Dorsolateral prefrontal cortex (tissue), 122 donors: ENCODE measurements at places on chromosomes 3 and 15. TPM values are rescaled to one million over a fixed set of nuclear protein-coding genes. Genes with fewer than 3 reads are reported as not detected.

LMOD3 gene
- total RNA-seq, result 0.36 TPM

- no peak for DNase-seq
These were observed 7.3 kb downstream of the GMNC start for GRCh38 chr3:190855151-190855550.

- no peak for DNase-seq
These were observed 370.3 kb upstream of the PLSCR5 start for GRCh38 chr3:146975476-146975875.

DNA sequence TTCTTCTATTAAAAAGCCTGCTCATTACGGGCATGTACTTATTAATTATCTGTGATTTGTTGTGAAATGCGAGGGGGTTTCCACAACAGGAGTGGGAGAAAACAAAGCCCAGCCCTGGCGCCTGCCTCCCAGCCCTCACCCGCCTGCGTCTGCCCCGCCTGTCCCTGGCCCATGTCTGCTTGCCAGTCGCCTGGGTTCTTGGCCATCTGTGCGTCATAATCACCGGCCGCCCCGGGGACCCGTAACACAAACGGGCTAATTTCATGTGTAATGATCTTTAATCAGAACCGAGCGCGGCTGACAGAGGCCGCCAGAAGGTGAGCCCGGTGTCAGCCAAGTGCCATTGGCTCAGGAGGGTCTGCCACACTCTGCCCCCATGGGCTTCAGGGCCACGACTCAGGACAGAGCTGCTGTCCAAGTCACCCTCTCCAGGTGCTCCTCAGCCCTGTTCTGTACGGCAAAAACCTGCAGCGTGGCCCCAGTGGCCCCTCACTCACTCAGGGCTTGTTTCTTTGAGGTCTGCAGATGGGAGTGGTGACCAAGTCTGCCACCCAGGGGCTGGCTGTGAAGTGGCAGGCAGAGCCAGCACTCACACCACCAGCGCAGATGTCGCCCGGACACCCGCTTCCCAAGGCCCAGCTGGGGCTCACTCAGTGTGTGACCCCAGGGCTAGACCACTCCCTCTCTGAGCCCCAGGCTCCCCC, 28.8 kb upstream of the TMEM115 start:
- no peak for DNase-seq

DNA sequence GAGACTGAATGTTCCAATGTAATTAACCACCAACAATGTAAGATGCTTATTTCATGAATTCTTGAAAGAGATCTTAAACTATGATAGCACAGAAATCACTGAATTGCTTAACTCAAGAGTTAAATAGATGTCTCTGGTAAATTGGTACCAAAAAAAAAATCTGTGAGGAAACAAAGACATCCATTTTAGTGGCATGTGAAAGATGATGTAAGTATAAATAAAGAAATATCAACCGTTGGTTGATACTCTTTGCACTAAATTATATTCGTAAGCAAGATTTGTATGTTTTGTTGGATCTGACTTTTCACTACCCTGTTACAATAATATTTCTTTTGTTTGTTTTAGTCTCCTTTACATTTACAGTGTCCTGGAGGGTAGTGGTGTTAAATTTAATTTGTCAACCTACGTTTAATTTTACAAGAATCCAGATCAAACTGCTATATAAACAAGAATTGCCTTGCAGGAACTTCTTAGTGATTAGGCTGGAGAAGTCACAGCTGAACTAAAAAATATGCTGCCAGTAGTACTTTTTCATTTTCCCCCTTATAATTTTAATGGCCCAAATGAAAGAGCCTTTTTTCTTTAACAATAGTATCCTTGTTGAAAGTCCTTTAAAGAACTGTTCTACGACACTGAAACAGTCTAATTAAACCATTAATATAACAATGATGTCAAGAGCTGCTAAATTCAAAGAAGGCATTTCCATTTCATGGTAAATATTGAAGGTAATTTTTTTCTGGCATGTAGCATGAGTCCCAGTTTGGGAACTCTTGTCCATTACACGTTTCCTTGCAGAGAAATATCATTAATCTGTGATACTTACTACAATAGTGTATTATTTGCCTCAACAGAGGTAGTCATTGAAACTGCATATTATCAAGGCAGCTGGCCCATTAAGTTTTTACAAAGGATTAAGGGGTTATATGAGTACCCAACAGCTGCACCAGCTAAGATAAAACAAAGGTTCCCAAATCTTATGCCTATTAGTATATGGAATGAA, 109.6 kb upstream of the PHLDB2 start:
- DNase-seq, result no peak

CCDC80 gene
- 10.1 TPM for total RNA-seq

RPP14 gene
- total RNA-seq, result 18.9 TPM

ITGA11 gene
- 2.5 TPM for total RNA-seq

GRCh38 chr3:180720012-180720411, 40.7 kb upstream of the CCDC39 start:
- no peak for DNase-seq

DNA sequence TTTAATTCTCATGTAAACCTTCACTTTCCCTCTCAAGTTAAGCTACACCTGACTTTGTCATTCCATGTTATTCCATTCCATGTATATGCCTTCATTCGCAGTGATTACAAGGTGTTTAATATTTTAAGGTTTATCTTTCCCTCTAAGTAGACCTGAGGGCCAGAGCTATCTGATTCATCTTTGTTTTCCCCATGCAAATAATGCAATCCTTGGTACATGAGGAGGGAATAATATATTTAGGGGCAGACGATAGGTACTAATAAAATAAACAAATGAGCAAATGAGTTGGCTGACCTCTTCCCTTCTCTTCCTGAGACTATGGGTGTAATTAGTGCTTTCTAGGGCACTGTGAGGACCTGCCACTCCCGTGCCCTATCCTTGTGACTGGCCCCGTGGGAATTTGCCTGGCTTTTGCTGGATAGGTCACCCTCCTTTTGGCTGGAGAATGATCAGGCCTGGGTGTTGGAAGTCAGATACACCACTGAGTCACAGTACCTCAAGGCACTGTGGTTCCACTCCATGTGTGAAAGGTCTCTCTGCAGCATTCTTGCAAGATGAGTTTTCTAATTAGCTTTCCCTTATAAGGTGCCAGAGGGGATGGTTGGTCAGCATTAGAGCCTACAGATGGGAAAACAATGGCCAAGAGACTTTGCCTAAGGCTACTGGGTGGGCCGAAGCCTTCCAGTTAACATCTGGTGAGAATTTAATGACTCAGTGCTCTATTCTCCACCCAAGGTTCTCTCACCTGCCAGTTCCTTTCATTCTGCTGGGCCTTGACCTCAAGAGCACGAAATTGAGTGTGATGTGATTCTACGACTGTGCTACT, 183.2 kb downstream of the P3H2 start:
- DNase-seq, result no peak

KCNMB2 gene
- total RNA-seq, result 7.3 TPM

DNA sequence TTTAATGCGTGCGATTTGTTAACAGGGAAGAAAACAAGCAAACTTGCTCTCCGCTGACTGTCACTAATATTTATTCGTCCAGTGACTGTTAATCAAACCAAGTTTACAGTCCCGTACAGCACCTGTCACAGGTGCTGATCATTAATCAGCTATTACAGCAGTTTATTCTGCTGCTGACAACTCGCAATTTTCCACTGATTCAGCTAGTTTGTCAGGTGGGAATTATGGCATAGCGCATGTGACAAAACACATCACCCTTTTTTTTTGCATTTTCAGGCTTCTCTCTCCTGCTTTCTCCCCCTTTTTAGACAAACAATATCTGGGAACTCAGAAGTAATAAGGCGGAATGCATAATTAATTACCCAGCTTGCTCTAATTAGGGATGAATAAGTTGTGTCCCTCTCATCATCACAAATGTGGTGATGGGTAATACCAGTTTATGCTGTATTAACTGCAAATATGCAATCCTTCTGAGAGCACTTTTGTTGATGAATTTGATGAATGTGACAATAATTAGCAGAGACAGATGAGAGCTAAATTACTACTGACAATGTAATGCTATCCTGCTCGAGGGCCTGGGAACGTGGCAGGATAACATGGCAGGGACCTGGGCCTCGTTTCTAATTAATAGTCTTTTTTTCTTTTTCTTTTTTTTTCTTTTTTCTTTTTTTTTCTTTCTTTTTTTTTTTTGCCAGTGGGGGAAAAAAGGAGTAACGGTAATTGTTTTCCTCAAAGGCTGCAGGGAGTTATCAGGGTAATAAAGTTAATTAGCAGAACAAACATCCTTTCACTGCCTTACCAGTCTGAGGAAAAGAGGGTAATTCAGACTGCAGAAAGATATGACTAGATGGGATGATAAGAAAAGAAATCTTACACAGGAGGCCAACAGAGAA, 150.3 kb upstream of the SOX2 start:
- DNase-seq, result no peak

CCDC13 gene
- 9.4 TPM for total RNA-seq

PARP9 gene
- total RNA-seq, result 12.4 TPM

- no peak for DNase-seq
These were observed 14.0 kb downstream of the AAGAB start for GRCh38 chr15:67240235-67241131.

- no peak for DNase-seq
These were observed 382.4 kb downstream of the SHQ1 start for GRCh38 chr3:72465853-72466252.

GRCh38 chr15:59179717-59180116, 26.9 kb upstream of the LDHAL6B start:
- DNase-seq, result no peak

STXBP5L gene
- total RNA-seq, result 150 TPM

GRCh38 chr15:79773128-79773527, 123.7 kb downstream of the MTHFS start:
- no peak for DNase-seq

DNA sequence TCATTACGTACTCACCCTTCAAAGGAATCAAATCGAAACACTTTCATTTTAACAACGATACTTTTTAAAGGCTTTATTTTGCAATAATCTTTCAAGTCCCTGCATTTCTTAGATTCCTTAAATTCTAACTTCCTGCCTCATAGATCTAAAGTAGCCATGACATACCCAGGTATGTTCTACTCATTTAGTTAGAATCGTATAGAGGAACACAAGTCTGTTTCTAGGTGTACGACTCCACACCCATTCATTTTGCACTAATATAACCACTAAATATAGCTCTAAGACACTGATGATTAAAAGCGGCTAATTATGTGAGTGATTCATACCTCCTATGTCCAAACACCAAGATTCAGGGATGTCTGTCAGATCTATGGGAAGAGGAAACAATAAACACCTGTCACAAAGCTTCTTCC, 1.3 kb downstream of the ATP13A3 start:
- no peak for DNase-seq

GRCh38 chr15:89903015-89903857, 9.4 kb upstream of the AP3S2 start:
- DNase-seq, result peak; percentile 12

ATR gene
- 29.8 TPM for total RNA-seq

- DNase-seq, result no peak
These were observed 837.2 kb downstream of the NTRK3 start for GRCh38 chr15:87419344-87419743.

BNC1 gene
- total RNA-seq, result not detected

ALDH1L1 gene
- total RNA-seq, result 59.9 TPM

RLBP1 gene
- total RNA-seq, result 7.5 TPM

GRCh38 chr15:50906954-50907600, 1.4 kb upstream of the AP4E1 start:
- no peak for DNase-seq

- no peak for DNase-seq
These were observed 9.7 kb upstream of the PTPN23 start for GRCh38 chr3:47370887-47371697.

DNA sequence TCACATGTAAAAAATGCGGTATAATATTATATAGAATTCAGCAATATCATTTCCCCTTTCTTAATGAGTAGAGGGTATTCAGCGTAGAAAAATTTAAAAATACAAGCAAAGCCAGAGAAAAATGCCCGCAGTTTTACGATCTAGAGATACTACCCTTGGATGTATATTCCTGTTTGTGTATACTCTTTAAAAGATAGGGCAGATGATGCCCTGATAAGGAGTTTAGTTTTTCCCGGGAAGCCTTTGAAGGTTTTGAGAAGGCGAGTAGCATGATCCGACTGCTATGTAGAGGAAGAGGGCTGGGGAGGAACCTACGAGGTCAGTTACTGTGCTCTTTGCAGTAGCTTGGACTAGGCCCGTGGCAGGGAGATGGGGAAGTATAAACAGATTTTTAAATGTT, 1.2 kb downstream of the YEATS2 start:
- no peak for DNase-seq

GRCh38 chr3:160921020-160921635, 165.1 kb downstream of the PPM1L start:
- no peak for DNase-seq

GASK1A gene
- total RNA-seq, result 11.2 TPM

DNA sequence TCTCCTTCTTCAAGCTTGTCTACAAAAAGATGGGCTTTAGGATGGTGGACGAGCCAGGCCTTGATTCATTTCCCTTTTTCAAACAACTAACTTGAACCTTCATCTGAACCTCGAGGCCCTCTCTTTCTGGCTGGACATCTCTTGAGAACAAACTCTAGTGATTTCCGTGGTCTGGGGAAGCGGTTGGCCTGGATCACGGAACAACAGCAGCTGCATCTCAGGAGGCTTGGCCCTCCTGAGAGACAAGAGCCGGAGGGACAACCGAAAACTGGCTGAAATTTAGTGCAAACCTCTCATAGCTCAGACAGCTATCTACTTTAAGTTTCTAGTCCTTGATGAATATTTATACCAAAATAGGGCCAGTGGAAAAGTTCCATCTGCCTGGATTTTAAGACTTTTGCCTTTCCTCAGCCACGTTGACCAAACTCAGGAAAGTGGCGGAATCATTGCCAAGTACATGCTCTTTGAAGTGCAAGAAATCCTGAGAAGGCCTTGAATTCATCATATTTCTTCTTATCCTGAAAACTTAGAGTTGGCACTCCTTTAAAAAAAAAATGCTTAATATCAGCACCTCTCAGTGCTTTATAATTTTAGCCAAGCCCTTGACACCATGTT, 14.5 kb downstream of the LMCD1 start:
- no peak for DNase-seq
